ENCODE measurements at places on chromosomes 1 and 21. TPM values are rescaled to one million over a fixed set of nuclear protein-coding genes. Genes with fewer than 3 reads are reported as not detected.

GRCh38 chr1:110765640-110766335, 91.0 kb upstream of the KCNA3 start:
- peak; percentile 18 for DNase-seq

GRCh38 chr1:9589144-9589718, 520 bp downstream of the TMEM201 start:
- no peak for DNase-seq

Gene SFN
- polyA plus RNA-seq = 0.10 TPM

GRCh38 chr1:32881871-32882850, 4.1 kb upstream of the HPCA start:
- DNase-seq = no peak

Gene KRTAP19-3
- polyA plus RNA-seq = not detected

DNA sequence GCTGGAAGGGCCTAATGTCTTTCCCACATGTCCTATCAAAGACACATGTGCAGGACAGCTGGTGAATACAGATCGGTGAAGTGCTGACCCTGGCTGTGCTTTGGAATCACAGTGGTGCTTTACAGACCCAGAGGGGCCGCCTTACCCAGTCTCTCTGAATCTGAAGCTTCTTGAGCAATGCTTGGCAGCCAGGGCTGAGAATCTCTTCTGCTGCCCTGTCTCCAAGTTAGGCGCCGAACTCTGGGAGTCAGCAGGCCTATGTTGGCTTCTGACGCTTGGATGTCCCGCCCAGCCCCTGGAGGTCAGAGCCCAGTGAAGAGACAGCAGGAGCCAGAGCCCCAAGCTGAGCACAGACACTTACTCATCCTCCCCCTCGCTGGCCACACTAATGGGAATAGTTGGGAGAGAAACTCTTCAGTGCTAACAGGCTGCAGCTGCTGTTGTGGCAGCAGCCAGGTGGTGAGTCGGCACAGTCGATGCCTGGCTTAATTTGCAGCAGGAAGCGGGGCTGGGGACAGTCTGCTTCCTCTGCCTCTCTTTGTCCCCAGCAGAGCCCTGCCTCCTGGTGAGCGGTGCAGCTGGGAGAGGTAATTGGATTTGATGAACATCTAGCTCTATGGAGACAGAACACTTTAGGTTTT, 68.1 kb downstream of the URB2 start:
- DNase-seq = peak; percentile 41

DNA sequence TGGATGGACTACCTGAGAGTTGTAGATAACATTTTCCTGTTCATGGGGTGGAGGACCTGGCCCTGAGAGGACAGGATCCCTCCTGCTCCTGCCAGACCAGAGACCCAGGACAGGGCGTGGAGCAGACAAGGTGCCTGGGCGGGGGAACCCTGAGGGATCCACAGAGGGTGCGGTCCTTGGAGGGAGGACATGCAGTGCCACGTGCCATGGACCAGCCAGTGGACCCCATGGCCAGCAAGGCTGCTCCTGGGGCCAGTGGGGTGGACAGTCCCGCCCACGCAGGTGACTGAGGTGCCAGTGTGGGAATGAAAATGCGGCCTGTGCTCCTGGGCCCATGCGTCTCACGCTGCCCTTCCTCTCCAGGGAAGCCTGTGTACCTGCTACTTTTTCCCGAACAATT, 3.6 kb downstream of the RER1 start:
- no peak for DNase-seq

DNA sequence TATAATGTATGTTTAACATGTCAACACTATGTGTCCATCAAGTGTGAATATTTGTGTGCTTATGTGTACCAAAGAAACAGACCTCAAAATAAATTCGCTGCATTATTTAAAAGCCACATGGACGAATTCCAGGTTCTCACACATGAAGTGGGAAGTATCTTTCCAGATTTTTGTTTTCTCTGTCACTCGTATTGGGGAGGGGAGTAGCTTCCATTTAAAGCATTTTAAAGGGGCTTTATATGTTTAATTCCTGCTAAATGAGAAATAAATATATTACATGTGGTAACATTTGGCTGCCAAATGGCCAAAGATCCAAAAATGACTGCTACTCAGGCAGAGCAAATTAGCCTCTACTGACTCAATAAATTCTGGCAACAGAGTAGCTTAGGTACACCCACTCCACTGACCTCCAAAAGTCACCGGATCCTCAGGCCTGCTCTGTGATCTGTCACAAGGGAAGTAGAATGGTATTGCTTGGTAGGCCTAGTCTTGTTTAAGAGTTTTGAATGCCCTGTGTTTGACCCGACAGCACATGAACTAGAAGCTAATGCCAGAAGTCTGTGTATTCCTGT, 178.1 kb downstream of the ZP4 start:
- no peak for DNase-seq

DNA sequence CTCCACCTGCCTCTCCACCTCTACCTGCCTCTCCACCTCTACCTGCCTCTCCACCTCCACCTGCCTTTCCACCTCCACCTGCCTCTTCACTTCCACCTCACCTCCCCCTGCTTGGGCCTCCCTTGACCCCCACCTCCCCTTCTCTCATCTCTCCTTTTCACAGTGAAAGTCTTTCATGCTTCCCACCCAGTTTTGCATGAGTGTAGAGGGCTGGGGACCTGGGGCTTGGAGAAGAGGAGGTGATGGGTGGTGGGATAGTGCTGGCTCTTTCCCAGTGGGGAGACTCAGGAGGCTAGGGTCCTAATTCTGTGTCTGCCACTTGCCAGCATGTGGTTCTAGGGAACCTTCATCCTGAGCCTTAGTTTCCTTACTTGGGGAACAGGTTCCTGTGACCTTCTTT, 316.2 kb upstream of the C1orf174 start:
- no peak for DNase-seq

Gene LINGO4
- not detected for polyA plus RNA-seq

DNA sequence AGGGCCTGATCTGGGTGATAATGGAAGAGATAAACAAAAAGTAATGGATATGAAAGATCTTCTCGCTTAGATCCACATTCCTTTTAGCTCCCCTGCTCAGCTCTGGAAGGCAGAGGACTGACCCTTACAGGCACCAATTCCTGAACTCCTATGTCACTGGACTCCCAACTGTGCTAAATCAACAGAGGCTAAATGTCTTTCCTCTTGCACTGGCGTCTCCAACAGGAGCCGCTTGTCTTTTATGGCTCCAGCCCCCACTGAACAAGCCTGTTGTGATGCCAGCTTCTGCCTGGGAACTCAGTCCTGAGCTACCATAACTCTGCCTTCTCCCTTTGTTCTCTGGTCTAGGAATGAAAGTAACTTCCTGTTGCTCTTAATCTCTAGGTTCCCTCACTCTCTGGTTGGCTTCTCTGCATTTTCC, 142.1 kb upstream of the COL11A1 start:
- DNase-seq = no peak

Gene NOS1AP
- polyA plus RNA-seq = 0.04 TPM

- no peak for DNase-seq
These were observed 22.6 kb upstream of the COL9A2 start for GRCh38 chr1:40339420-40340323.

All from AG04450 (cell line).